Thoracic aorta (tissue), 2 donors: ENCODE measurements at places on chromosomes 1 and 21. TPM values are rescaled to one million over a fixed set of nuclear protein-coding genes. Genes with fewer than 3 reads are reported as not detected.

GRCh38 chr1:34060187-34060730, 104.8 kb downstream of the CSMD2 start:
- no peak overlapping the region for H3K27ac ChIP-seq
- H3K4me3 ChIP-seq = no peak overlapping the region
- no peaks in the 10 kb centered on the region for H3K36me3 ChIP-seq
- H3K27me3 ChIP-seq = no peaks in the 10 kb centered on the region
- peaks cover 4% of the 10 kb centered on the region for H3K4me1 ChIP-seq

GRCh38 chr1:91669584-91670350, 169.1 kb downstream of the CDC7 start:
- no peak overlapping the region for H3K27ac ChIP-seq
- no peak overlapping the region for H3K4me3 ChIP-seq
- H3K36me3 ChIP-seq = no peaks in the 10 kb centered on the region
- no peaks in the 10 kb centered on the region for H3K4me1 ChIP-seq

DNA sequence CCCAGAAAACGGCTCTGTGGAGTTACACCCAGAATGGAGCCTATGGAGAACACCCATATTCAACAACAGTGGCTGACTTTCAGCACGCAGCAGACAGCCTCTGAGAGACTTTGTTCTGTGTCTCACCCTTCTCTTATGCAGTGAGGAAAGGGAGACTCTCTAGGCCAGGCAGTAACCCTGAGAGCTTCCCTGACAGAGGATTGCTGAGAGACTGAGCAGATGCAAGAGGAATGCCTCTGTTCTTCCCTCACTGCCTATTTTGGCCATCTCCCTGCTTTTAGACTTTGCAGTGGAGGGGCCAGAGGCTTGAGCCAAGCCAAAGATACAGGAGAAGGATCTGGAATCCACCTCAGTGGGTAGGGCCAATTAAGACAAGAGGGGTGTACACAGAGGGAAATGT, 41.8 kb upstream of the SLC16A1 start:
- no peaks in the 10 kb centered on the region for H3K36me3 ChIP-seq
- no peak overlapping the region for H3K4me3 ChIP-seq
- H3K27ac ChIP-seq = peak overlapping the region; percentile 66
- DNase-seq = no peak
- peaks cover 63% of the 10 kb centered on the region for H3K4me1 ChIP-seq

GRCh38 chr21:29181799-29182470, 51.5 kb downstream of the MAP3K7CL start:
- H3K4me1 ChIP-seq = peaks cover 18% of the 10 kb centered on the region
- DNase-seq = no peak
- peak overlapping the region; percentile 87 for H3K27ac ChIP-seq
- no peaks in the 10 kb centered on the region for H3K36me3 ChIP-seq
- H3K27me3 ChIP-seq = no peaks in the 10 kb centered on the region

- no peak for DNase-seq
- H3K27ac ChIP-seq = no peak overlapping the region
- no peaks in the 10 kb centered on the region for H3K4me1 ChIP-seq
- H3K36me3 ChIP-seq = no peaks in the 10 kb centered on the region
- no peaks in the 10 kb centered on the region for H3K27me3 ChIP-seq
These were observed 350.9 kb downstream of the S1PR1 start for GRCh38 chr1:101587741-101588140.

DNA sequence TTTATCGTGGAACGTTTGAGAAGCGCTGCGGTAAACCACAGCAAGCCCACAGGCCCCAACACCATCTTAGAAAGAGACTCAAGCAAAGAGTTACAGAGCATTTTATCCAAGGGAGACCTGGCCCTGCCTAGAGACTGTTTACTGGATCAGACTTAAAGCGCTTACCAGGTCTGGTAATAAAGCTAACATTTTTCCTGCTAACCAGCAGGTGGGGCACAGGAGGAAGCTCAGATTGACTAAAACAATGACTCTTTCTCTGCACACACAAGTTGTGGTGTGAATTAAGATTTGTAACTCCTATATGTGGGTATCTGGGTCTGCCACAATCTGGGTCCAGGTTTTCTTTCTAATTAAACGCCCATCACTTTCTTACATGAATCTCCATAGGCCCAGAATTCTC, 136.5 kb upstream of the ETS2 start:
- no peaks in the 10 kb centered on the region for H3K36me3 ChIP-seq
- H3K27me3 ChIP-seq = no peaks in the 10 kb centered on the region
- no peak for DNase-seq
- H3K4me1 ChIP-seq = peaks cover 4% of the 10 kb centered on the region
- H3K27ac ChIP-seq = no peak overlapping the region
- no peak overlapping the region for H3K4me3 ChIP-seq

DNA sequence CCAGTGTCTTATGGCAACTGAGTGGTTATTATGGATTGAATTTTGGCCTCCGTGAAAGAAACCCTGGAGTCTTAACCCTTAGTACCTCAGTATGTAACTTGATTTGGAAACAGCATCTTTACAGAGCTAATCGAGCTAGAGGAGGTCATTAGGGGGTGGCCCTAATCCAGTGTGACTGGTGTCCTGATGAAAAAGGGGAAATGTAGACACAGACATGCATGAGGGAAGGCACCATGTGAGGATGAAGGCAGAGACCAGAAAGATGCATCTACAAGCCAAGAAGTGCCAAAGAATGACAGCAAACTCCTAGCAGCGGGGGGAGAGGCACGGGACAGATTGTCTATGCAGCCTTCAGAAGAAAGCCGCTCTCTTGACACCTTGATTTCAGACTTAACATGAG, 14.7 kb downstream of the DOP1B start:
- no peak overlapping the region for H3K27ac ChIP-seq
- no peaks in the 10 kb centered on the region for H3K4me1 ChIP-seq
- no peaks in the 10 kb centered on the region for H3K27me3 ChIP-seq
- H3K36me3 ChIP-seq = peaks cover 11% of the 10 kb centered on the region
- no peak for DNase-seq
- H3K4me3 ChIP-seq = no peak overlapping the region

DNA sequence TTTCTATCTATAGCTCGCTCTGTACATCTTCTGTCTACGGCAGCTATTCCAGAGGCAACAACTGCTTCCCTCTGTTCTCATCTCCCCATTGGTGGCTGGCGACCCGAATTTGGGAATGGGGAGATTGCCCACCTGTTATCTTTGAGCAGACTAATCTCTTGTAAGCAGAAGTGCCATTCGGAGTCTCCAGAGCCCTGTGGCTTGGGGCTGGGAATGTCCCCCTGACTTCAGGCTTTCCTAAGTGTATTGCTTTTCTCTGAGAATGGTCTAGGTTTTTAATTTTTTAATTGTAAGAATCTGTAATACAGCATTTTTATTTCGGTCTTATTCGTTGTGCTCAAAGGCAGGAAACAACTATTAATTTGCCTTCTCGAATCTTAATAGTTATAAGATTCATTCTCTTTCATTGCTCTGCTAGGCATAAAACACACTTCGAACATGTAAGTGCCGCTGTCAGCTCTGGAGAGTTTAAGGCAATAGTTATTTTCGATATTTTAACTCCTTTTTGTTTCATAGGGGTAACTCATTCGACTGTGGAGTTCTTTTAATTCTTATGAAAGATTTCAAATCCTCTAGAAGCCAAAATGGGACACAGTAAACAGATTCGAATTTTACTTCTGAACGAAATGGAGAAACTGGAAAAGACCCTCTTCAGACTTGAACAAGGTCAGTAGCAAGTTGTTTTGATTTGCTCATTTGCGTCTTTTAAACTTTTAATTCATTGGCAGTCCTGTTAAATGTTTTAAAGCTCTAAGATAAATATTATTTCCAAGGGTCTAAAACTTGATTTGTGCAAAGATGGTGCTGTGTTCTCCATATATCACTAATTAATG, 514 bp downstream of the AGL start:
- H3K27me3 ChIP-seq = no peaks in the 10 kb centered on the region
- DNase-seq = no peak
- no peaks in the 10 kb centered on the region for H3K36me3 ChIP-seq
- peak overlapping the region; percentile 74 for H3K27ac ChIP-seq
- peaks cover 13% of the 10 kb centered on the region for H3K4me1 ChIP-seq
- peak overlapping the region; percentile 82 for H3K4me3 ChIP-seq

DNA sequence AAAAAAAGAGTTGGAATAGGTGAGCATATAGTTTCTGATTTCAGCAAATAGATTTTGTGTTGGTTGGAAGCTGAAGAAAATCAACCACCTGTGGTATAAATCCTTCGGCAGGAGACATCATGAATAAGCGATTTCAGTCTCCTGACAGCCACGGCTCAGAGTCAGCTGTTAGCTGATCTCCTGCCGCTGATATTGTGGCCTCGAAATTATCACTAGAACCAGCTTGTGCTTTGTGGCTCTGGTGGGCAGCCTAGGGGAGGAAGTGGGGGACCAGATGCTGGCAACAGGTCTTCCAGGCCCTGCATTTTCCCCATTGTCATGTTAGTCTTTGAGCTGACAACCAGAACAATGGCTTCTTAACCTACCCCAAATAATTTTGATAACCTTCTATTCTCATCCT, 842 bp upstream of the GCSAML start:
- no peaks in the 10 kb centered on the region for H3K36me3 ChIP-seq
- no peak overlapping the region for H3K27ac ChIP-seq
- DNase-seq = no peak
- H3K27me3 ChIP-seq = no peaks in the 10 kb centered on the region
- H3K4me1 ChIP-seq = no peaks in the 10 kb centered on the region

GRCh38 chr1:161307230-161307768, 2.5 kb downstream of the MPZ start:
- no peak for DNase-seq
- H3K27me3 ChIP-seq = no peaks in the 10 kb centered on the region
- H3K4me1 ChIP-seq = peaks cover 14% of the 10 kb centered on the region

GRCh38 chr1:203342192-203342940, 8.6 kb downstream of the FMOD start:
- peaks cover 5% of the 10 kb centered on the region for H3K36me3 ChIP-seq
- no peaks in the 10 kb centered on the region for H3K27me3 ChIP-seq
- H3K4me3 ChIP-seq = no peak overlapping the region
- no peak overlapping the region for H3K27ac ChIP-seq
- peaks cover 46% of the 10 kb centered on the region for H3K4me1 ChIP-seq
- DNase-seq = no peak

GRCh38 chr1:191368891-191369654, 789.2 kb upstream of the RGS18 start:
- no peak overlapping the region for H3K4me3 ChIP-seq
- no peaks in the 10 kb centered on the region for H3K27me3 ChIP-seq
- no peaks in the 10 kb centered on the region for H3K4me1 ChIP-seq
- H3K36me3 ChIP-seq = no peaks in the 10 kb centered on the region

- H3K27me3 ChIP-seq = no peaks in the 10 kb centered on the region
- no peaks in the 10 kb centered on the region for H3K36me3 ChIP-seq
- H3K27ac ChIP-seq = no peak overlapping the region
- H3K4me3 ChIP-seq = no peak overlapping the region
- no peaks in the 10 kb centered on the region for H3K4me1 ChIP-seq
These were observed 103.0 kb downstream of the KCNJ15 start for GRCh38 chr21:38359835-38360234.

- no peaks in the 10 kb centered on the region for H3K27me3 ChIP-seq
- no peak for DNase-seq
- H3K4me1 ChIP-seq = no peaks in the 10 kb centered on the region
- no peak overlapping the region for H3K27ac ChIP-seq
These were observed 188.5 kb downstream of the SMYD3 start for GRCh38 chr1:246318622-246319021.

DNA sequence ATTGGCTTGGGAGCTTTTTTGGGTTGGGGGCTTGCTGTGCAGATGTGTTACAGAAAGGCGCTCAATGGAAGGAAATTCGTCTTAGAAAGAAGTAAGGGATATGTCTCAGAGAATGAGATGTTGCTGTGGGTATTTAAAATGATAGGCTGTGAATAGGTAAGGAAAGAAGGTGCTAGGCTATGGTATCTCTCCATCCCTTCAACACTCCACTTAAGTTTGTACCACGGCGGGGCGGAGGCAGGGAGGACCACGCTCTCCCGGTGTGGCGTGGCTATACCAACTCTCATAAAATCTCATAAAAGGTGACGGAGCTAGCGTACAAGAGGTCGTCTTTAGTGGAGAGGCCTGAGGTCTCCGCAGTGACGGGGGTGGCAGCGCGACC, 305 bp upstream of the RPS6KC1 start:
- H3K27me3 ChIP-seq = no peaks in the 10 kb centered on the region
- peaks cover 16% of the 10 kb centered on the region for H3K4me1 ChIP-seq
- peak overlapping the region; percentile 98 for H3K4me3 ChIP-seq

DNA sequence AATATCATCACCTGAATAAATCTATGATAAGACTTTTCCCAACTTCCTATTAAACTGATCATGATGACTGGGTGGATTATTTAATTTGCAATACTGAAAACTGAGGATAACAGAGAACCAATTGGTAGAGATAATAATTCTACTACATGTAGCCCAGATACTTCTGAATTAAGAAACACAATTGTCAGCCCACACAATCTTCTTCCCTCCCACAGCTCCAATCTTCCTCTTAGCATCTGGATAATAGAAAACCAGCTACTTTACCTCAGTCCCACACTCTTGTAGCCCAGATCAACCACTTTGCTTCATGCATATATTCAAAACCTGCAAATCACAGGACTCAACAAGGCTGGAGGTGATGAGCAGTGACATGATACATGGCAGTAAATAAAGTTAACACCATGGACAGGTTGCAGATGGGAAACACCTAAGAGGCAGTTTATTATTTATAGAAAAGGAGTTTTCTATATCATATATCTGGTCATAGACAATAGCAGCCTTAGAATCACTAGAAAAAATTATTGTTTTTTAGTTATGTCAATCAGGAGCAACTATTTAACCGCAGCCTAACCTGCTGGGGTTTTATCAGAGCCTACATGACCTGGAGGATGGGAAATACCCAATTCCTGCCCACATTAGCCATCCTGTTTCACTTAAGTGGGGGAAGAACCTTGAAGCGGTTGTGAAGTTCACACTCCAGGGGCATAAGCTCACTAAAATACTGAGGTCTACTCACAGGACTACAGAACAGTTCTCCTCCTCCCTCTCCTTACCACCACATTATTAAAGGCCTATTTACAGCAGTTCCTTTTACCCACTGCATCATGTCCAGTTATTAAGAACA, 16.7 kb downstream of the FRRS1 start:
- no peaks in the 10 kb centered on the region for H3K36me3 ChIP-seq
- no peaks in the 10 kb centered on the region for H3K27me3 ChIP-seq
- no peak overlapping the region for H3K4me3 ChIP-seq
- H3K4me1 ChIP-seq = no peaks in the 10 kb centered on the region

DNA sequence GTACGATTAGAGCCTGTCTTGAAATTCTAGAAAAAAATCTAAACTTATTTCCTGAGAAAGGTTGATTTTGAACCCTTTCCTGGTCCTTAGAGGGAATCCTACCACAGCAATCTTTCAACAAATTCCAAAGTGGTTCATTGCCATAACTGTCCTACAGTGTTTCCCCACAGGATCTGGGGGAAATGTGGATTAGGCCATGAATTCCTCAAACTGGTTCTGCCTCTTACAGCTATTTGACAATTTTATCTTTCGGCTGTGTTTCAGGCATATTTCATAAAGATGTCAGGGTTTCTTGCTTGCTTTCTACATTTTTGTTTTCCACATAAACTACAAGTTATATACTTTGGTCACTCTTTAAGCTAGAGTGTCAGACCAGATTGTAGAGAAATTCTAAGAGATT, 544 bp upstream of the ZP4 start:
- no peak overlapping the region for H3K27ac ChIP-seq
- no peak overlapping the region for H3K4me3 ChIP-seq
- H3K27me3 ChIP-seq = no peaks in the 10 kb centered on the region
- no peaks in the 10 kb centered on the region for H3K4me1 ChIP-seq
- no peak for DNase-seq
- H3K36me3 ChIP-seq = no peaks in the 10 kb centered on the region

- no peaks in the 10 kb centered on the region for H3K36me3 ChIP-seq
- peaks cover 18% of the 10 kb centered on the region for H3K4me1 ChIP-seq
- no peak for DNase-seq
- no peaks in the 10 kb centered on the region for H3K27me3 ChIP-seq
- H3K4me3 ChIP-seq = peak overlapping the region; percentile 48
These were observed 2.8 kb downstream of the KCNJ9 start for GRCh38 chr1:160083968-160084770.

CCSAP gene
- 3.8 TPM for total RNA-seq

TNNT2 gene
- 0.21 TPM for total RNA-seq

C4BPA gene
- not detected for total RNA-seq

C1orf226 gene
- total RNA-seq = 3.3 TPM

OR10J1 gene
- total RNA-seq = not detected

RBP7 gene
- 24.1 TPM for total RNA-seq
